ENCODE measurements at places on chromosomes 2 and 18.
A peak's percentile ranks its signal among the peaks of the same experiment; 100 is the strongest.

GRCh38 chr2:19894134-19894792 lies 7.5 kb downstream of the TTC32 start:
- DNase-seq, result no peak

DNA sequence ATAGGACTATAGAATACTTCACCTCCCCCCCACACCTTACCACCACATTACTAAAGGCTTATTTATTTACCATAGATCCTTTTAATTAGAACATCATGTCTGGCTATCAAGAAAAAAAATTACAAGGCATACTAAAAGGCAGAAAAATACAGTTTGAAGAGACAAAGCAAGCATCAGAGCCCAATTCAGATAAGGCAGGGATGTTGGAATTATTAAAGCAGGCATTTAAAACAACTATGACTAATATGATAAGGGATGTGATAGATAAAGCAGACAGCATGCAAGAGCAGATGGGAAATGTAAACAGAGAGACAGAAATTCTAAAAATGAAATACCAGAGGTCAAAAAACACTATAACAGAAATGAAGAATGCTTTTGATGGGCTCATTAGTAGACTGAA lies 55.4 kb upstream of the SMIM21 start:
- no peak for DNase-seq

DNA sequence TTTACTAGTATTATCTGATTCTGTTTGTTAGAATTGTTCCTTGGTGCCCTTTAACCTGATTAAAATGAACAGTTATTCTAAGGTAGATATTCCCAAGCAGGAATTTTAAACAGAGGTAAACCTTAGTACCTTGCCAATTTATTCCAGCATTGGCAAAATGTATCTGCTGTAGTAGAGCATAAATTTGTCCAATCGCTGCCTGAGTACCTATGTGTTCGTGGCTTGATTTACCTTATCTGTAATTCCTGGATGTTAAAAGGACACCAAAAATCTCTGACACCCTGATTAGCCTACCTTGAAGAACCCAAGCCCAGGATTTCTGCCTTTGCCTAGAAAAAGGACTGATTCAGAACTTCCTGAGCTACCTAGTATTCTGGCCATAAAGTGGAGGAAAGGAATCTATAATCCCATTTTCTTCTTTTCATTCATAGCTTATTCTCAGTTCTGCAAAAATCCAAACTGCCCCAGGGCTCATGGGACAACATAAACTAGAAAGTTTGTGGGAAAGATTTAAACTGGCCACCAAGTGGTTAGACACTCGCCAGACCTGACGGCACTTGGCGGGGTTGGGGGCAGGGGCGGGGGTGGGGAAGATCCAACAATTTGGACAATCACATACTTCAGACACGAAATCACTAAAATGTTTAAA lies 16.2 kb upstream of the ZCCHC2 start:
- DNase-seq, result no peak

DNA sequence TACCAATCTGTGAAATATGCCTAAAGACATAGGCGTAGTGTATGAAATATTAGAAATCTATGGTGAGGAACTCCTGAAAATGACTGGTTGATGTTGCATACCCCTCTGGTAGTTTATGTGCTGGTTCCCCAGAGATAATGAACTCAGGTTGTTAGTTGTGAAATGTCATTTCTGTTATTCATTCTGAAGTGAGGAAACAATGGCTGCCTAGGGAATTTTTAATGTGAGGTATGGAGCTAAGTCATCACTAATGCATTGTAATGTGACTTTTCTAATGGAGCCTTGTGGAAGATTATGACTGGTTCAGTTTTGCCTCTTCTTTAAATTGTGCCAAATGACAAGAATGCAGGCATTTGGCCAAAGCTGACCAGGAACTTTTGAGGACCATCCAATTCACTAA lies 61.6 kb upstream of the RAB27B start:
- no peak for DNase-seq

DNA sequence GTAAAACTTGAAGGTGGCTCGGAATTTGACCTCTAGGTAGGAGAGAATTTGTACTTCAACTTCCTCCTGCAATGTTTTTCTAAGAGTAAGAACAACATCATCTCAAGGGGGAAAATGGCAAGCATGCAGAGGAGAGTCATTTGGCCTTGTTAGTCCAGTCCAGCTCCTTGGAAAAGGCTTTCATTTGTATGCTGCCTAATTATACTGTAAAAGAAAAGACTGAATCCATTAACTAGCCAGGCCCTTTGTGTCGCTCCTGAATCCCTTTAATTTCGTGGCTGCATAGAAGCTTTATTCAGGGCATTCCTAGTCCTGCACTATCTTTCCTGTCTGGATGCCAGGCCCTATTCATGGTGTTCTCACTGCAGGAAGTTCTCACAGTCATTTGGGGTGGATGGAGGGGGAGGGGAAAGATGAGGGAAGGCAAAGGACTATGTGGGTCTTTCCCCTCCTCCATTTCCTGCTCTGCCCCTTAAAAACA lies 36.0 kb downstream of the PHLPP1 start:
- DNase-seq, result no peak

DNA sequence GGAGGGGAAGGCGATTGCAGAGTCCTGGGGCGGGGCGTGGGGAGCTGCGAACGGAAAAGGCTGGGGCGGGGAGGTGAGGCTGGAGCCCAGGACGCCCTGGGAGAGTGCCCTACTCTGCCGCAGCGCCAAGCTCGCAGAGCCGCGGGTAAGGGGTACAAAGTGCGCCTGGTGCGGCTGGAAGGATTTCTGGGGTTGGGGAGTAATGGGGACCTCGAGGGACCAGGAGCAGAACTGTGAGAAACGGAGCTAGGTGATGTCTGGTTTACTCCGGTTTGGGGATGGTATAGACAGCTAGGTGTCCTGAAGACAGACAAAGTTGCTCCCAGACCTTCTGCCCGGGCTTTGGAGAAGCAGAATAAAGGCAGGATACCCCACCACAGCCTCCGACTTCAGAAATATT lies 718 bp upstream of the NXPH2 start:
- DNase-seq, result no peak

DNA sequence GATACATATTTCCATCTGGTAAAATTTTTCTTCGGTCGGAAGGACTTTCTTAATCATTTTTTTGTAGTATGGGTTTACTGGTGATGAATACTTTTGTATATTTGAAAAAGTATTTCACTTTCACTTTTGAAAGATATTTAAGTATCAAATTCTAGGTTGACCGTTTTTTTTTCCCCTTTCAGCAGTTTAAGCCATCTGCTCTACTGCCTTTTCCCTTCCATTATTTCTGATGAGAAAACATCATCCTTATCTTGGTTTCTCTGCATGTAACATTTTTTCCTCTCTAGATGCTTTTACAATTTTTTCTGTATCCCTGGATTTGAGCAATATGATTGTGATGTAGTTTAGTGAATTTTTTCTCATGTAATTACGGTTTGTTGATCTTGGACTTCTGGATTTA lies 87.0 kb downstream of the MTX2 start:
- no peak for DNase-seq

- DNase-seq, result peak; percentile 24
Observed at GRCh38 chr2:70767699-70768589, at the start of gene ADD2. Gene ADD2 (minus strand): TSS chr2:70768200. CDS start chr2:70706408, 61,792 bp downstream.

DNA sequence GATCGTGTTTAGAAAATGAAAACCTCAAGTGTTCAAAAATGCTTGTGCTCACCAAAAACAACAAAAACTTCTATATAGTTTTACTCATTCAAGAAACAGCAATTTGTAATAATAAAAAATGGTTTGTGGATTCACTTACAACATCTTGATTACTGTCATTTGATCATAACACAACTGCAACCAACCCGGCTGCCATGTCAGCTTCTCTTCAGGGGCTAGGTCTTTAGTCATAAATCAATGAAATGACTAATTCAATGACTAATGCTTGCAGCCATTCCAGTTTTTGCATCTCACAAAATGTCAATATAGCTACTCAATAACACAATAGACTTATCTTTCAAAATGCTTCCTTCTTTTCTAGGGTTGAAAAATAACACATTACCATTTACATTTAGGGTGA lies 128.0 kb downstream of the OLA1 start:
- DNase-seq, result no peak

DNA sequence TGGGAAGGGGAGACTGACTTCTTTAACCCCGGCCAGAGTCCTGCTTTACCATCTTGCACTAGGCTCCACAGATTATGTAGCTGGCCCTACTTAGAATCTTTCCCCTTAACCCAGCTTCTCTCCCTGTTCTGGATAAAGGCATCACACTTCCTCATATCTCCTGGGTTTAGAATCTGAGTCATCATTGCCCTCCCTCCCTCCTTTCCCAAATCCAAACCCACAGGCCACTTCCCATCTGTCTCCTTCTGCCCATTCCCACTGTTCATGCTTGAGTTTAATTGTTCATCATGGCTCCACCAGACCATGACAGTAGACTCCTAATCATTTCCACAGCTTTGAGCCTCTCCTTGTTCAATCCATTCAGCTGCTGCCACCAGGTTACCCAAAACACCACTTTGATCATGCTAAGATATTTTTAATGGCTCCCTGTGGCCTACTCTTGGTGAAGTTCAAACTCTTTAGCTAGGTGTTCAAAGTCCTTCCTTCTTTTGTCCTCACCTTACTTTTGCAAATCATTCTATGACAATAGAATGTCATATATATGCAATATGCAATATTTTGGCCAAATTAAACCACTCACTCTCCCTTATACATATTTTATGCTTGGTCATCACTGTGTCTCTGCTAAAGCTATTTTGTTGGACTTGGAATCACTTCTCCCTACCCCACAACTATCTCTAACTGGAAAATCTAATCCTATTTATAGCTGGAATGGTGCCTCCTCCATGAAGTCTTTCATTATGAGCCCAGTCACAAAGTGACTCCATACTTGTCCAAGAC lies 5.5 kb downstream of the PDE11A start:
- no peak for DNase-seq

DNA sequence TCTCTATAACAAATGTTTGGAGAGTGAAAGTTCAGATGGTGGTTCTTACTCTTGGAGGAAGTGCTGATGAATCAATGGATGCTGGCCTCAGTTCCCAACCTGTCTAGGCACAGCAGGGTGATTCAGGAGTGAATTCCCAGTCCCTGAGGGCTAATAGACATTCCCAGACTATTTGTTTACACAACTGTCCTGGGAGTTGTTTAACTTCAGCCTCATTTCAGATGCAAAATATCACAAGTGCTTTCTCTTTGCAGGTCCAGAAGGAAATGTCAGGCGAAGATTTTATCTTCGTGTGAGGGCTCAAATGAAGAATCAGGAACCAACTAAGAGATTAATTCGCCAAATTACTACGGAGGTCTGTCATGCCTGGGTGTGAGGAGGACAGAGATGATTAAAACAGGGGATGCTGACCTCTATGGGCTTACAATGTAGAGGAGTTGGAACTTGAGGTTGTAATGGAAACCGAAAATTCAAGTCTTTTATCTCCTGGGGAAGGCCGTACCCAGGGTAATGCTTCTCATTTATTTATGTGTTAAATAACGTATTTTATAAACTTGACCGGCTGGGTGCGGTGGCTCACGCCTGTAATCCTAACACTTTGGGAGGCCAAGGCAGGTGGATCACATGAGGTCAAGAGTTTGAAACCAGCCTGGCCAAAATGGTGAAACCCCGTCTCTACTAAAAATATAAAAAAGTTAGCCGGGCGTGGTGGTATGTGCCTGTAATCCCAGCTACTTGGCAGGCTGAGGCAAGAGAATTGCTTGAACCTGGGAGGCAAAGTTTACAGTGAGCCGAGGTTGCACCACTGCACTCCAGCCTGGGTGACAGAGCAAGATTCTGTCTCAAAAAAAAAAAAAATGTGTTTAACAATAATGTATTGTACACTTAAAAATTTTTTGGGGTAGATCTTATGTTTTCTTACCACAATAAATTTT lies 38.7 kb upstream of the SLC1A4 start:
- DNase-seq, result no peak

GRCh38 chr2:168212167-168212566 lies 35.2 kb downstream of the STK39 start:
- DNase-seq, result no peak

GRCh38 chr2:217195658-217196446 lies 336.0 kb upstream of the TNP1 start:
- DNase-seq, result no peak

GRCh38 chr18:48080546-48080945 lies 150.1 kb upstream of the SMAD2 start:
- no peak for DNase-seq

- DNase-seq, result no peak
Observed at GRCh38 chr2:7825591-7826312, 856.1 kb upstream of the ID2 start.

All from CD4-positive, alpha-beta T cell treated with Interleukin-6 at 100 ng/mL for 8 hours (primary cell).